Placental pericyte (primary cell): ENCODE measurements at places on chromosomes 16 and 17. TPM values are rescaled to one million over a fixed set of nuclear protein-coding genes. Genes with fewer than 3 reads are reported as not detected.

CDH13 gene
- total RNA-seq: 126 and 133 TPM in 2 replicates

WNT9B gene
- not detected in 2 replicates for total RNA-seq

FN3K gene
- 1.4 and 3.3 TPM in 2 replicates for total RNA-seq

PRAC1 gene
- not detected in 2 replicates for total RNA-seq

HSD11B2 gene
- total RNA-seq: under 0.01 TPM in 1 of 2 replicates, not detected in the other

IRX6 gene
- not detected in 2 replicates for total RNA-seq

CA4 gene
- not detected in 2 replicates for total RNA-seq
